ENCODE measurements at places on chromosomes 6 and 20. TPM values are rescaled to one million over a fixed set of nuclear protein-coding genes. Genes with fewer than 3 reads are reported as not detected.

DNA sequence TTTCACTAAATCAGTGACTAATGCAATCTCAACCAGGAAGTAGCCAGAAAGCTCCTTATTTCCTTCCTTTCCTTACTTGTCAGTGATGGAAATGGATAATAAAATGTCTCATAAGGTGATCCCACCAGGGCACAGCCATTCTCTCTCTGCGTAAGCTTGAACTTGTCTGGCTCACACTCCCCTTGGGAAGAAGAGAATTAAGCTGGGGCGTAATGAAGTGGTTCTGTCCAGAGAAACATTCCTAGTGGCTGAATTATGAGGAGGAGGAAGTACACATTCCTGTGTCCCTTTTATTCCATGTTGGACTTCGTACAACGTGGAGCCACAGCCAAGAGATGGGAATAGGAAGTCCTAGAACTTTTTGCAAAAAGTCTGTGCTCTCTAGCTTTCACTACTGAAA lies 93.7 kb downstream of the MTHFD1L start:
- no peak for DNase-seq

DNA sequence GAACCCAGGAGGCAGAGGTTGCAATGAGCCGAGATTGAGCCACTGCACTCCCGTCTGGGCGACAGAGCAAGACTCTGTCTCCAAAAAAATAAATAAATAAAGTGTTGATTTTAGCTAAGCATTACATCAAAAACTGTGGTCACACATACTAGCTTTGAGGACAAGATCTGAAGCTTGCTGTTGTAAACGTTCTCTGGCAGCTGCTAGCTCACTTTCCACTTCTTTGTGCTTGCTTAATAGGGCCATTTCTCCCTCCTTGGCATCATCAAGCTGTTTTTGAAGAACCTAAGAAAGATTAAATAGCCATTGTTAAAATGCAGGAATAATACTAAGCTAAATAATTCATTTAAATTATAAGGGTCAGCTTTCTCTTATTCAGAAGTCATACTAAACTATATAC lies 55.7 kb downstream of the FAM184A start:
- no peak for DNase-seq

DNA sequence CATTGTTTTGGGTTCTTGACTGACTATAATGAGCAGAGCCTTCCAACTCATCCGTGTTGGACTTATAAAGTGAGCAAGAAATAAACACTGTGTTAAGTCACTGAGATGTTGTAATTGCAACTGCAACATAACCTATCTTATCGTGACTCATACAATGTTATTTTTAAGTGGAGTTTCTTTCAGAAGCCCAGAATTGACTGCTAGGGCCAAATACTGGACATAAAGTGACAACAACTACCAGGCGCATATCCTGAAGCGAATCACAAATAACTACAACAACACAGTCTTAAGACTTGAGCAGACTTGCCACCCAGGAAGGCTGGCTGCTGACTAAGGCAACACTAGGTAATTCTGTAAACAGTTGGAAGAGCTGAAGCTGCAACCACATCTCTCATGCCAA lies 326.6 kb downstream of the COL12A1 start:
- DNase-seq, result peak; percentile 93

DNA sequence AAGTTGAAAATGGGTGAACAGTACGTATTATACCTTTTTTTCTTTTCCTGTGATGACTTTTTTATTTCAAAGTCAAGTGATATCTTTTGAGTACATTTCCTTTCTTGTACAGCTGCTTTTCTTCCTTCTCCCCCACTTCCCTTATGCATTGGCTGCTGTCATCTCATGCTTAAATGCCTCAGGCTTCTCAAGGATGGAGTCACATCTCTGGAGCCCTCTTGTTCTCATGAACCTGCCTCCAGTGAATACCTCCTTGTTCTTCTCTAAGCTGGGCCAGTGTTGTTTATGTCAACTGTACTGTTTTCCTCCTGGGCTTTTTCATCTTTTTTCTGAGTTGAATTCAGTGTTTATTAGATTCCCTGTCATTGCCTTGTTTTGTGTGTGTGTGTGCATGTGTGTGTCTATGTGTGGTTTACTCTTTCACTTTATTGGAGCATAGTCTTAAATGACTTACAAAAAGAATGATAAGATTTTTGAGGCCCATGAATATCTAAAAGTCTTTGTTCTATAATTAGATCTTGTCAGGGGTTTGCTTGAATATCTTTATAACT lies 23.6 kb downstream of the STXBP5 start:
- DNase-seq, result no peak

DNA sequence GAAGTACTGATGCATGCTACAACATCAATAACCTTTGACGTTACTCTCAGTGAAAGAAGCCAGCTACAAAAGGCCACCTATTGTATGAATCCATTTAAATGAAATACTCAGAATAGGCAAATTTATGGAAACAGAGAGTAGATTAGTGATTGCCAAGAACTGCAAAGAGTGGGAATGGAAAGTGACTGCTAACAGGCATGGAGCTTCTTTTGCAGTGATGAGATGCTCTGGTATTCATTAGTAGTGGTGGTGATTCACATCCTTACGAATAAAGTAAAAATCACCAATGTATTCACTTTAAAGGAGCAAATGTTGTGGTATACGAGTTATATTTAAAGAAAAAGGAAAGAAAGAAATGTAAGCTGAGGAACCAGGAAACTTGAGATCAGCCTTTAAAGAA lies 126.8 kb upstream of the SAMD5 start:
- no peak for DNase-seq

- DNase-seq, result no peak
Measured at GRCh38 chr20:31859266-31859997, 10.9 kb downstream of the DUSP15 start.

TMEM200A gene
- 51.2 TPM for total RNA-seq

MEP1A gene
- not detected for total RNA-seq

BFSP1 gene
- 1.4 TPM for total RNA-seq

RARS2 gene
- total RNA-seq, result 27.6 TPM

MTFR2 gene
- 8.1 TPM for total RNA-seq

DSP gene
- total RNA-seq, result 352 TPM

SLC17A3 gene
- total RNA-seq, result not detected

SAPCD1 gene
- 2.4 TPM for total RNA-seq
